ENCODE measurements at places on chromosomes 7 and 10. TPM values are rescaled to one million over a fixed set of nuclear protein-coding genes. Genes with fewer than 3 reads are reported as not detected.

COBL gene
- 21.7 TPM for total RNA-seq

PDGFA gene
- 26.1 TPM for total RNA-seq

HDAC9 gene
- total RNA-seq, result 41.0 TPM

COL17A1 gene
- 0.92 TPM for total RNA-seq

KIF11 gene
- 7.5 TPM for total RNA-seq

LBX1 gene
- total RNA-seq, result not detected

ADGRA1 gene
- 0.23 TPM for total RNA-seq

LIPM gene
- total RNA-seq, result not detected

GBX1 gene
- not detected for total RNA-seq

MOGAT3 gene
- not detected for total RNA-seq

CHCHD2 gene
- 301 TPM for total RNA-seq

UBE3C gene
- total RNA-seq, result 57.3 TPM

PRF1 gene
- total RNA-seq, result 9.4 TPM
